ENCODE measurements at places on chromosomes 4 and X.
A peak's percentile ranks its signal among the peaks of the same experiment; 100 is the strongest.

DNA sequence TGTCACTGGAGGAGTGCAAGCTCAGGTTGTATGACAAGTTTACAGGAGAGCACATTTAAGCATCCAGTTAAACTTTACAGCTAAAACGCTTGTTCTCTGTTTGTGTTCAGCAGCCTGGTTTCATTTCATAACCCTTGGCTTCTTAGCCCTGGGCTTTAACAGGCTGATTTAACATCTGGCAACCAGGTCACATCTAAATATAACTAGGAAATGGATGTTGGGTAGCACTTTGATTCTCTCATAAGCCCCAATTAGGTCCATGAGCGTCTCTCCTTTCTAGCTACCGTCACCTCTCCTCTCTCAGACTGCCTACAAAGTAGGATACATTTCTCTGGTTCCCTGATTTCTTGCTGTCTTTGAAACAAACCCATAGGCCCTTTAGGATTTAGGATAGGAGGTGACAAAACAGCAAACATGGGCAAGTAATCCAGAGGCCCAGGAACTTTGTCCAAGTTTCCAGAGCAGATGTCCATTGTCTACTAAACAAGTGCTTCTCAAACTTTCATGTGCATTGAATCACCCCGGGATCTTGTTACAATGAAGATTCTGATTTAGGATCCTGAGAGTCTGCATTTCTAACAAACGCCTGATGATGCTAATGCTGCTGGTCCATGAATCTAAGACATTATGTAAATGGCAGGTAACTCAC lies 22.5 kb downstream of the OTUD6A start:
- DNase-seq = no peak

DNA sequence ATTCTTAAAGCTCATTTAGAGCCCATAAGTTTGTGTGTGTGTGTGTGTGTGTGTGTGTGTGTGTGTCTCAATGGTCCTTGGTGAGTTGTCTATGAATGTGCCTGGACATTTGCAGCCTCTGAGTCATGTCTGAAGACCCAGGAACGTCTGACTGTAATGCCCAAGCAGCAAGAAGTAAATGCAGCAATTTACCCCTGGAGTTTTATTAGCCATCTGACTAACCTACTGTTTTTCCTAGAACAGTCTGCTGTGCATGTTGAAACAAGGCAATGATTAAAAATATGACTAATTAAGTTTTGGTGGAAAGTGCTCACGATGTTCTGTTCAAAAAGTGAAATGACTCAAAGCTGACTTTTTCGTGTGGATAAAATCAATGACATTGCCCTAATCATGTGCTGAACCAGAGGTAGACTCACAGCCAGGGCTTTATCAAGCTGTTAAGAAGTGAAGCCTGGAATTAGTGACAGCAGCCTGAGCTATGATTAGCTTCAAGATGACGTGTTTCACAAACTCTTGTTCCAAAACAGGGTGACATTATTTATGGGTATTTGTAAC lies 201.6 kb downstream of the CPE start:
- no peak for DNase-seq

GRCh38 chr4:56655209-56655626 lies 25.9 kb downstream of the HOPX start:
- DNase-seq = peak; percentile 12

DNA sequence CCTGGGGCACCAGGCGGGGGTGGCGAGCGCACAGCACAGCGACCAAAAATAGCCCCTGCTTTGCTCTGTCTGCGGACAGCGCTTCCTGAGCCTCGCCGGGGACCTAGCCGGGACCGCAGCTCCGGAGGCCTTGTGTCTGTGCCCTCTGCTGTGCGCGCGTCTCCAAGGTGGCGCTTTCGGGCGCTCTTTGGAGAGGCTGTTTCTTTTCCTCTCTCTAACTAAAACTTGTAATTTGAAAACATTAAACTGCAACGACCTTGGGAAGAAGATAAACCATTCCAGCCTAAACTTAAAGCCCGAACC lies 3.4 kb downstream of the ARX start:
- no peak for DNase-seq

GRCh38 chr4:159160242-159160641 lies 57.4 kb downstream of the RAPGEF2 start:
- no peak for DNase-seq

DNA sequence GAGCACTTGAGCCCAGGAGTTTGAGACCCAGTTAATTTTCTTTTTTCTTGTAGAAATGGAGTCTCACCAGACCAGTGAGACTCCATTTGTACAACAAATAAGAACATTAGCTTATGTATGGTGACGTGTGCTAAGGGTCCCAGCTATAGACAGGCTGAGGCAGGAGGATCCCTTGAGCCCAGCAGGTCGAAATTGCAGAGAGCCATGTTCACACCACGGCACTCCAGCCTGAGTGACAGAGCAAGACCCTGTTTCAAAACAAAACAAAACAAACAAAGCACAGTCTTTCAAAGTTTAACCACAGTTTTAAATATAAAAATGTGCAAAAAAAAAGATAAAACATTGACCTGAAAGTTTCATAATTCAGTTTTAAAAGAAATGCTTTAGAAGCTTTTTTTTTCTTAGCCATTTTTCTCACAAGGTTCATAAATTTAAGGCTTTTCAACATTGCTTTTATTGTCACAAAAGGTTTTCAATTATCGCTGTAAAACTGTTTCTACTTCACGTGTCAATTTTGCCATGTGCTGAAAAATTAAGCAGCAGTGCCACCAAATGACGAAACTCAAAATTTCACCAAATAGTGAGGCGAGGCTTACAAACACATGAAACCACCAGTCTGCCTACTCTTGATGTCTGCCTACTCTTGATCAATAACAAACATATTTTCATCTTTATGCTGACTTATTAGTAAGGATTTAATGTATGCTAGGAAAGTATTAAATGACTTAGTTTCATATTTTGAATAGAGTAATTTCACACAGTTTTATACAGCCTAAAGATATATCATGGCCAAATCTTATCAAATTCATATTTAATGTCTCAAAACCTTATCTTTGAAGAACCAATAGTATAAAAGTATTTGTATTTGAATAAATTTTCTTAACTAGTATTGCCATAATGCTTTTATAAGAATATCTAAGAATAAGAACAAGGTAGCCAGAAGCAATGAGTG lies 126.3 kb downstream of the NEK1 start:
- peak; percentile 71 for DNase-seq

DNA sequence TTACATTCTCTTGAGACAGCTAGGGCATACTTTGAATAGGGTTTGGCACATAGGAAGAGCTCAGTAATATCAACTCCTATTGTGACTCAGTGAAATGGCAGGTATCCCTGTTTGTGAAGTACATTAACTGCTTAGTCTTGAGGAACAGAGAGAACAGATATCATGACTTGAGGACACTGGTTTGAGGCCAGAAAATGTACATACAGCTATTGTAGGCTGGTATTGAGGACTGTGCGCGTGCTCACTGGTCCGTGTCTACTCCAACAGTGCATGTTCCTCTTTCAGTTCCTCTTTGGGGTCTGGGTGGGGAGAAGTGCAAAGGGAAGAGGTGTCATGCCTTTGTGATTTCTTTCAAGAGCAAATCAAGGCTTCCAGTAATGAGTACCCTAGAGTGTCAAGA lies 34.6 kb upstream of the TBC1D9 start:
- peak; percentile 5 for DNase-seq

DNA sequence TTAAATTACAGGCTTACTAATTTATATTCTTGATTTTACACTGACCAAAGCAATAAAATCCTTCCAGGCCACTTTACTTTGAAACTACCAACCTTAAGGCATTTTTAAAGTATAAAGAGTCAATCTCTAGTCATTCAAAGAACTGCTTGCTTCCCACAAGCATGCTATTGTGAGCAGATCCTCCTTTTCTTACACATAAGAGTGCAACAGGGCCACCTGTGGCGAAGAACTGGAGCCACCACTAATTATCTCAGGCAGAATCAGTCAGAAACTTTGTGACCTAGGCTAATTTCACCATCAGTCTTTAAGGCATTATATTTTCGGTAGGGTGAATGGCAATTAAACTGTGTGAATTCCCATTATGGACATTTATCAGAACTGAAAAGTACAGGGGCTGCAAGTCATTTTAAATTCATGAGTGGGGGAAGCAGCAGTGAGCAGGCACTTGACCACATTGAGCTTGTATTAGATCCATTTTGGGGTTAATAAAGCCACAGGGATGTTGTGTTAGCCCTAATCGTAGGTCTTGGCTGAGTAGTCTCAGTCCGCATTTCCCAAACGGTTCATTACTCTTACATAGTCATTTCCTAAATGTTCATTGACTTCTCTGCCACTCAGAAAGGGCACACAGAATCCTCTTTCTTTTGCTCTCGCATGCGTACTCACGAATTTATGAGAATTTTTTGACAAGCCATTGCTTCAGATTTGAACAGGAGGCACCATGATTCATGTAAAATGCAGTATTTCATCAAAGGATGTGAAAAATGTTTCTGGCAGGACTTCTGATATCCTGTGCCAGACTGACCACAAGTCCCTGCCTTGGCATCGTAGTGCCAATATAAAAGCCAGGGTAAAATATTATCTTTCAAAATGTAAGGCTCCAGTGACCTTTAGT lies 39.8 kb downstream of the NPY2R start:
- DNase-seq = no peak

GRCh38 chr4:13117185-13117584 lies 367.0 kb downstream of the RAB28 start:
- no peak for DNase-seq

DNA sequence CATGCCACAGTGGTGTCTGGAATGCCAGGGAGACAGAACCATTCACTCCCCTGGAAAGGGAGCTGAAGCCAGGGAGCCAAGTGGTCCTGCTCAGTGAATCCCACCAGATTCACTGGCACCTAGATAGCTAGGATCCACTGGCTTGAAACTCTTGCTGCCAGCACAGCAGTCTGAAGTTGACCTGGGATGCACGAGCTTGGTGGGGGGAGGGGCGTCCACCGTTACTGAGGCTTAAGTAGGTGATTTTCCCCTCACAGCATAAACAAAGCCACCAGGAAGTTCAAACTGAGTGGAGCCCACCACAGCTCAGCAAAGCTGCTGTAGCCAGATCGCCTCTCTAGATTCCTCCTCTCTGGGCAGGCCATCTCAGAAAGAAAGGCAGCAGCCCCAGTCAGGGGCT lies 413.3 kb downstream of the PRDM5 start:
- no peak for DNase-seq

GRCh38 chr4:2799224-2799911 lies 6.5 kb downstream of the SH3BP2 start:
- no peak for DNase-seq

GRCh38 chr4:101103381-101104142 lies 243.8 kb downstream of the PPP3CA start:
- DNase-seq = peak; percentile 48

GRCh38 chr4:22595684-22596083 lies 79.8 kb upstream of the ADGRA3 start:
- DNase-seq = no peak

- DNase-seq = no peak
Observed at GRCh38 chrX:118853596-118853995, 30.0 kb downstream of the ZCCHC12 start.

- DNase-seq = no peak
Observed at GRCh38 chrX:104254442-104255115, at the start of gene ESX1. Gene ESX1, minus strand, starts transcription at chrX:104254933. Its CDS starts 84 bp downstream, at chrX:104254849.

- DNase-seq = no peak
Observed at GRCh38 chr4:153204728-153205648, 745 bp downstream of the TRIM2 start.

DNA sequence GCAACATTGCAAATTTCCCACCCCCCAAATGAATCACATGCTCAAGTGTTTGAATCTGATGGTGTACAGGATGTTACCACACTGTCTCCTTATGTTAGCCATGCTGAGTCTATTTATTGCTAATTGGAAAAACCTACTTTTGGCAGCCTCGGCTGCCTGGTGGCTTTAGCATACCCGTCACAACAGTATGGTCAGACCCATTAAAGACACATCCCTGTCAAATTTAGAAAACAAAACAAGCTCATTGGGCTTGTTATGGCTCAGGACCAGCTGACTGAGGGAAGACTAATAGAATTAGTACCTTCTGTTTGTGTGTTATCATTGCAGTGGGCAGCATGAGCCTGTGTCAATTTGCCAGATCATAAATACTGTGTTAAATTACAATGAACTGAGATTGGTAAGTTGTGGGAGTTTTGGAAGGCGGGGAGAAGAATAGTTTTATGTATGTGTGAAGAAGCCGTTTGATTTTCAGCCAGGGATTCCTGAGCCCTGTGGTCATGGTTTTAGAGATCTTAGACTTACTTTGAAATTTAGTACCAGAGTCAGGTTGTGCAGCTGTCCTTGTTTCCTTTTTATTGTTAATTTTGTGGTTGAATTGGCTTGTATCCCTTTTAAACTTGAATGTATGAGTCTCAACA lies 66.8 kb downstream of the POLA1 start:
- peak; percentile 60 for DNase-seq

GRCh38 chr4:98583265-98583664 lies 75.1 kb downstream of the TSPAN5 start:
- no peak for DNase-seq

GRCh38 chrX:134908356-134908755 lies 82.4 kb upstream of the SMIM10 start:
- DNase-seq = peak; percentile 65

GRCh38 chrX:25207803-25208475 lies 192.2 kb upstream of the ARX start:
- no peak for DNase-seq

DNA sequence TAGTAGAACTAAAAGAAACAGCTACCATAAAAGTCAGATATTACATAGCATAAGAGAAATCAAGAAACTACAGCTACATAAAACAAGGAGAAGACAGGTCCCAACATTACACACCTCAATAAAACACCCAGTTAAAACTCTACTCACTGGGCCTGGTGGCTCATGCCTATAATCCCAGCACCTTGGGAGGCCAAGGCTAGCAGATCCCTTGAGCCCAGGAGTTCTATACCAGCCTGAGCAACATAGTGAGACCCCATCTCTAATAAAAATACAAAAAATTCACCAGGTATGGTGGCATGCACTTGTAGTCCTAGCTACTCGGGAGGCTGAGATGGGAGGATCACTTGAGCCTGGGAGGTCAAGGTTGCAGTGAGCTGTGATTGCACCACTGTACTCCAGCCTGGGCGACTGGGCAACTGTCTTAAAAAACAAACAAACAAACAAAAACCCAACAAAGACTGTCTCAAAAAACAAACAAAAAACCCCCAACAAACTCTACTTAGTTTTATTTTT lies 15.2 kb upstream of the TXLNG start:
- no peak for DNase-seq

GRCh38 chr4:36323816-36324419 lies 42.5 kb downstream of the DTHD1 start:
- DNase-seq = no peak

GRCh38 chrX:6941041-6941440 lies 206.5 kb upstream of the STS start:
- DNase-seq = peak; percentile 8
